ENCODE measurements at places on chromosomes 16 and 17.

GRCh38 chr16:82396509-82396908, 226.5 kb upstream of the MPHOSPH6 start:
- DNase-seq: no peak

- DNase-seq: no peak
These were observed 6.5 kb downstream of the PRSS27 start for GRCh38 chr16:2713523-2713922.

GRCh38 chr16:76879420-76879819, 311.6 kb upstream of the MON1B start:
- no peak for DNase-seq

- DNase-seq: no peak
These were observed 379.7 kb upstream of the PMFBP1 start for GRCh38 chr16:72551649-72552048.

- peak; percentile 99 for DNase-seq
These were observed at the start of gene KAT2A for GRCh38 chr17:42120770-42121769. TSS of gene KAT2A (minus strand) at chr17:42121367. CDS start at chr17:42121304, 63 bp downstream.

DNA sequence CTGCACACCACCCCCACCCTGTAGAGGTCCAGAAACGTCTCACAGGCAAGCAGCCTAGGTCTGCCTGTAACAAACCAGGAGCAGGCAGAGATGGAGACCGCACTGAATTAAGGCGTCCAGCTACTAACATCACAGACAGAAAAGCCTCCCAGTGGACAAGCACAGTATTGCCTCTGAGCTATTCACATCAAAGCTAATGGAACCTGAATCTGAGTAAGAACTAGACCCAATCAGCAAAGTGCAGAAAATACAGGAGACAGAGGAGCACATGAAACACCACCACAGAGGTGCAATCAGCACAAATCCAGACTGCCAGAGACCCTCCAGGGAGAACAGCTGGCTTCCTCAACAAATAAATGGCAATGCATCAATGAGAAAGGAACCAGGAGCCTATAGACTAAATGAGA, 22.2 kb upstream of the PEMT start:
- peak; percentile 80 for DNase-seq

DNA sequence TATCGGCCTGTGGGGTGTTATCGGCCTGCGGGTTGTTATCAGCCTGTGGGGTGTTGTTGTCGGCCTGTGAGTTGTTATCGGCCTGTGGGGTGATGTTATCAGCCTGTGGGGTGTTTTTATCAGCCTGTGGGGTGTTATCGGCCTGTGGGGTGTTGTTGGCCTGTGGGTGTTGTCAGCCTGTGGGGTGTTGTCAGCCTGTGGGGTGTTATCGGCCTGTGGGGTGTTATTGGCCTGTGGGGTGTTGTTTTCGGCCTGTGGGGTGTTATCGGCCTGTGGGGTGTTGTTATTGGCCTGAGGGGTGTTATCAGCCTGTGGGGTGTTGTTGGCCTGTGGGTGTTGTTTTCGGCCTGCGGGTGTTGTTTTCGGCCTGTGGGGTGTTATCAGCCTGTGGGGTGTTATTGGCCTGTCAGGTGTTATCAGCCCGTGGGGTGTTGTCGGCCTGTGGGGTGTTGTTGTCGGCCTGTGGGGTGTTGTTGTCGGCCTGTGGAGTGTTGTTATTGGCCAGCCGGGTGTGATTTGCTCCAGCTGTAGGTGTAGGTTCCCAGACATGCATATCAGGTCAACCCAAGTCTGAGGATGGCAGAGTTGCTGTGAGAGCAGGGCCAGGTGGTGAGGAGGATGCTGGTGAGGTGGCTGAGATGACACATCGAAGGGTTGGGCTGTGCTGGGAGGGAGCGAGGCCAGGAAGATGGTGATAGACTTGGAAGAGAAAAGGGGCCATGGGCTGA, 7.1 kb downstream of the TRARG1 start:
- no peak for DNase-seq

- DNase-seq: no peak
These were observed 14.0 kb downstream of the MED13 start for GRCh38 chr17:62051053-62051452.

- DNase-seq: peak; percentile 68
These were observed 4.5 kb upstream of the MMP28 start for GRCh38 chr17:35799942-35800341.

- DNase-seq: no peak
These were observed 27.8 kb upstream of the TVP23A start for GRCh38 chr16:10846213-10846998.

DNA sequence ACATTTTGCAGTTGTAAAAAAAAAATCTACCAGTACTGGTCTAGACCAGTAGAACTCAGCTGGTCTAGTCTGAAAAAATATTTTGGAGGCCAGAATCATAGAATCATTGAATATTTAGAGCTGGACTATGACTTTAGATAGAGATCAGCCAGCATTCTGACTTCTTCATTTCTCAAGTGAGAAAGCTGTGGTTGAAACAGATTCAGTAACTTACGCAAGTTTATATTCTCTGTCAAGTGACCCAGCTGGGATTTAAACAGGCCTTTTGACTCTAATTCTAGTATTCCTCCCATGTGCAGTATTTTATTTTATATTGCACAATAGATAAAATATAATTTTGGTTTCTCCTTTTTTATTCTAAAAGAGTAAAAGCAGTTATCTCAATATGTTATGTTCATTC, 4.9 kb downstream of the TNRC6A start:
- DNase-seq: no peak

DNA sequence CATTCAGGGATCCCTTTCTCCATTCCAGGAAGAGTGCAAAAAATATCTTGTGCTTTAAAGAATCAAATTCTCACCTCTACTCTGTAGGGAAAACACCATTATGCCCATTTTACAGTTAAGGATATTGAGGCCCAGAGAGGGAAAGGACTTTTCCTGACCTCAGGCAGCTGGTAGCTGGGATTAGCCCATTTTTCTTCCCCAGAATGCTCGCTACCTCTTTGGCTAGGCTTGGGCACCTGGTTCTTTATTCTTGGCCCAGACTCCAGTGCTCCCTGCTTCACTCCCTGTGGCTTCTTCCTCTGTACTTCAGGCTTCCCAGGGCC, 45.7 kb downstream of the MEOX1 start:
- no peak for DNase-seq

DNA sequence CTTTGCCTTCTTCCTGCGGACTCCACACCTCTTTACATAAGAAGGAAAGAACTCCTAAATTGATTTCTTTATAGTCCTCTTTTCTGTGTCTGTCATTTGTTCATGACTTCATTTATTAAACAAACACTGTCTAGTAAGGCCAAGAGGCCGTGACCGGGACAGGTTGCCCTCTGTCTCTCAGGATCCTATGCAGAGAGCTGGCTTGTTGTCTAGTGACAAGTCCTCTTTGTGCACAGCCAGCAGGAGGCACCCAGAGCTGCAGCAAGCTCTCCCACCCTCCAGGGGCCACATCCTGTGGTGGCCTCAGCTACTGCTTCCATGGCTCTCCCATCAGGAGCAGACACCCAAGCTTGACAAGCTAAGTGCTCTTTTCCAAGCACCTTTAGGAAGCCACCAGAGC, 50.6 kb downstream of the PLD6 start:
- DNase-seq: no peak

- no peak for DNase-seq
These were observed 299.3 kb upstream of the PSMD7 start for GRCh38 chr16:73997340-73997711.

- no peak for DNase-seq
These were observed 35.0 kb upstream of the ASIC2 start for GRCh38 chr17:33328129-33328528.

- DNase-seq: no peak
These were observed 54.4 kb downstream of the SOX9 start for GRCh38 chr17:72175263-72175662.

- no peak for DNase-seq
These were observed 59.6 kb downstream of the TNFRSF13B start for GRCh38 chr17:16912021-16912962.

- DNase-seq: peak; percentile 95
These were observed 1.4 kb downstream of the PYDC1 start for GRCh38 chr16:31215287-31216162.

DNA sequence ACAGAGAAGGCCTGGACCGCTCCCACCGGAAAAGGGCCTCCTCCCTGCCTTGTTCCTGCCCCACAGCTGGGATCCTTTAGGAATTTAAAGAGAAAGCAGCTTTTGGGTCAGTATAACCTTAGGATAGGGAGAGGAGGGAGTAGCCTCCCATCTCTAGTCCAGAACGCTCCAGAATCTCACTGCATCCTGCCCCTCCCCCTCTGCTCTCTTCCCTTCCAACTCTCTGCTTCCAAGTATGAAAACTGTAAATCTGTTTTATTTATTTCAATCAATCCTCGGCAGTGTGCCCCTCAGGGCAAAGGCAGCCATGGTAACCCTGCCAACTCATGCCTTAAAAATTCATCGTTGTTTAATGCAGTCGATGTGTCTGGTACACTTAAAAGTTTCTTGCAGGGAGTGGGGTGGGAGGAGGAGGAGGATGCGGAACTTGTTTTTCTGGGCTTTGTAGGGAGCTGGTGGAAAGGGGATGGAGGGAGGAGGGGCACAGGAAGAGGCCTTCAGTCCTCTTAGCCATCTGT, 21.2 kb upstream of the MTSS2 start:
- DNase-seq: peak; percentile 84

DNA sequence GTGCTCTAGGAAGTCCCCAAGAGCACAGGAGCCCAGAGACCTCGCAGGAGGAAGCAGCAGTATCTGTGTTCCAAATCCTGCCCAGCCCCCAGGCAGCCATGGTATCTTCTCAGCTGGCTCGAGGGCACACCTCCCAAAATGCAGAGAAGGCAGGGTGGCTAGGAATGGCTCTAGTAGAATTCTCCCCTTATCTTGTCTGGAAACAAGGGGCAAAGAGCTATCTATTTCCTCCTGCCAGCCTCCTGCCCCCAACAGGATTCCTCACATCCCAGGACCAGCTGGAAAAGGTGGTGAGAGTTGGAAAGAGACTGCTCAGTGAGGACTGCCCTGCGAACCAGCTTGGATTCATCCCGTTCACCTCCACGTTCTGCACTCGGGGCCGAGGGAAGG, 8.6 kb upstream of the TSPOAP1 start:
- no peak for DNase-seq

GRCh38 chr16:2609827-2610470, 72.1 kb downstream of the PDPK1 start:
- no peak for DNase-seq

DNA sequence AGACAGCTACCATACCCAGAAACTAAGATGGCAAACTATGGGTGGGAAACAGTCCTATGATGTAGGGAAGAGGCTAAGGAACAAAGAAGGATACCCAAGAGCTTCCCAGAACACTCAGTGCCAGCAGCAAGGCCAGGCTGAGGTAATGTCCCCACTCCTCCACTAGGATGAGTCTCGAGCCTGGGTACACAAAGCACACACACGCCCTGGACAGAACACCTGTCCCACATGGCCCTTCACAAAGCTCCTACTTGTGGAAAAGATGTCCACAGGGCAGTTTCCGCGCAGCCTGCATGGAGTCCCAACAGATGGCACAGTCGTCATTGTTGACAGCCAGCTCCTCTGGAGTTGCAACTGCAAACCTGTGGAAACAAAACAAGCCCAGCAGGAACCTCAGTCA, 23.9 kb downstream of the AMFR start:
- DNase-seq: no peak

DNA sequence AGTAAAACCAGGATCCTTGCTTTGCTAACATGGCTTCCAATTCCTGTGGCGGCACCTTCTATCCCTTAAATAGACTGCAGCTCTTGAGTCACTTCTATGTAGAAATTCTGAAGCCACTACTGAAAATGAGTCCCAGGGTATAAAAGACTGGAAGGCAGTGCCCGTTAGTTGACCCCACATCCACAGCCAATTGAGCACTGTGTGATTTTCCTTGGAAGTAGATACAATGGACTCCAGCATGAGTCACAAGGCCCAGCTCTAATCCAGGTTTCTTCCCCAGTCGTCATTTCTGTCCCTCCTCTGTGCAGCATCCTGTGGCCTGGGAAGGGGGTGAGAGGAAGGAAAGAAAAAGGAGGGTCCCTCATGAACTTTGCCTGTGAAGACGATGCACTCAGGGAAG, 69.5 kb downstream of the HLF start:
- DNase-seq: no peak

DNA sequence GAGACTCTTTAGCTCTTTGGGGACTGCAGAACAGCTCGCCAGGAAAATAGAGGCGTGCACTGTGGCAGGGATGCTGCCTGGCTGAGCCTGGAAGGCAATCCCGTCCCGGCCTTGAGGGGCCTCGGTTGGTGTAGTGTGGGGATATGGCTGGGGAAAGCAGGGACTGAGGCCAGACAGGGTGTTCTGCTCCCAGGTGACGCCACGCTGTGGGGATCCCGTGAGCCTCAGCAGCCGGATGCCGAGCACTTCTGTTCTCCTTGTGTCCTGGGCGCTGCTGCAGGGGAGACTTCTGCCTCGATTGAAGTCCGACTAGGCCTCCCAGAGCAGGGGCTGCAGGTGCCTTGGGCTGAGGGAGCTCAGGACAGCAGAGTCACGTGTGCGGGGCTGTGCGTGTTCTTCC, 72.6 kb downstream of the BANP start:
- no peak for DNase-seq

DNA sequence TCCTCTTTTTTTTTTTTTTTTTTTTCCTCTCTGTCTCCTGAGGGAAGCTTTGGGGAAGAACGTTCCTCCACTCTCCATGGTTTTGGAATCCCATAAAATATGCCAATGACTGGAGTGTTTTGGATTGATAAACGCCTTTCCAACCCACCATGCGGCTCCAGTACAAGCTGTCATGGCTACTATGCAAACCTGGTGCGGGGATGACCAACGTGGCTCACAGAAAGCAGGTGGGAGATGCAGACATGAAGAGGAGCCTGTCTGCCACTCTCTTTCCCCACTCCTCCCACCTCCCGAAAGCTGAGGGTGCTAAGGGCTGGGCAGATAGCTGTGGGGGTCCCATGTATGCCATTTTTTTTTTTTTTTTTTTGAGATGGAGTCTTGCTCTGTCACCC, 69.9 kb upstream of the SEC14L1 start:
- DNase-seq: no peak

GRCh38 chr17:76051561-76051960, 20.8 kb downstream of the SRP68 start:
- no peak for DNase-seq

GRCh38 chr17:79046197-79046915, 22.4 kb downstream of the C1QTNF1 start:
- DNase-seq: no peak

- DNase-seq: no peak
These were observed 94.3 kb downstream of the SSH2 start for GRCh38 chr17:29835435-29836351.

DNA sequence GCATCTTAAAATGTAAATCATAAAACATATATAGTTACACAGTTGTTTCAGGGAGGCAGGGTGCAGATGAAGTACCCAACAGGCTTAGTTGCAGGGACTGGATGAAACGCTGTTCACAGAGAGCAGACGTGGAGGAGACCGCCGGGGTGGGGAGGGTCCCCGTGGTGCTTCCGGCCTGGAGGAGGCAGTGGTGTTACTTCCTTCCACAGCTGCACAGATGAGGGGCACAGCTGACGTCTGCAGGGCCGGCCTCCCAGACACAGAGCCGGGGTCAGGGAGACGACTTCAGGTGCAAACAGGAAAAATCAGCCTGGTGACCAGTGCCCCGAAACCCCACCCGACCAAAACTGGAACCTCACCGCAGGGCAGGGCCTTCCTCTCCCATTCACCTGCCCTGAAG, 17.1 kb downstream of the SPIRE2 start:
- no peak for DNase-seq

Measured in HTR-8/SVneo (cell line).